CD4-positive, alpha-beta T cell (primary cell): ENCODE measurements at places on chromosomes 7 and 10.

DNA sequence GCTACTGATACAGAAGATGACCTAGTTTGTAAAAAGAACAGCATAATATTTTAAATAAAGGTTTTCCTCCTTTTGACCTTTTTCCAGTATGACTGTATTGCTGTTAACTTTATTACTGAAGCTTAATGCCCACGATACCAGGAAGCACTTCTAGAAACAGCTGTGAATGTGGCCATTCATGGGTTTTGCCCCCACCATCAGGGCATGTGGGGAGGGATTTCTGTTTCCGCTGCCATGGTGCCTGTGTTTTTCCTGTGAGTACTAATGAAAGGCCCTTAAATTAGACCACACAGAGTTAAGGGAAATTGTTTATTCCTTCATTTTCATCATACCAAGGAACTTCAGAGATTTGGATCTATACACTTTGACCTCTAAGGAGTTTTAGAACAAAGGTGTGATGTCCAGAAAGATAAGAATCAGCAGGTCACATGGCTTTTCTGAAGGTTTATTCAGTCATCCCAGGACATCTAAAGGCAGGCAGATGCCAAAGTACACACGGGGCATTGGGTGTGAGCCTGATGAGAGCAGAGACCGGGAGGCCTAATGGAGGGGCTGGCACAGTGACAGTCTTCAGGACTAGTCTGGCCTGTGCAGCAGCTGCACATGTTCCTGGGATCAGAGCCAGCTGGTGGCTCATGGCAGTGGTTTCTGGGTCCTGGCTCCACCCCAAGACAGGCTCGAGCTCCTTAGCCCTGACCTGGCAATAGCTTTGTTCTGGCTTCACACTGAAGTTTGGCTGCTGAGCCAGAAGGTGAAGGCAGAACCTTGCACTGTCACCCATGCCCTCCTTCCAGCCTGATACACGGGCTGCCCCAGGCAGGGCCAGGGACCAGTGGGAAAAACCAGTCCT is 190.9 kb downstream of the REEP3 start:
- DNase-seq = no peak

- no peak for DNase-seq
Measured at GRCh38 chr10:26855186-26855585, 5.6 kb downstream of the ABI1 start.

DNA sequence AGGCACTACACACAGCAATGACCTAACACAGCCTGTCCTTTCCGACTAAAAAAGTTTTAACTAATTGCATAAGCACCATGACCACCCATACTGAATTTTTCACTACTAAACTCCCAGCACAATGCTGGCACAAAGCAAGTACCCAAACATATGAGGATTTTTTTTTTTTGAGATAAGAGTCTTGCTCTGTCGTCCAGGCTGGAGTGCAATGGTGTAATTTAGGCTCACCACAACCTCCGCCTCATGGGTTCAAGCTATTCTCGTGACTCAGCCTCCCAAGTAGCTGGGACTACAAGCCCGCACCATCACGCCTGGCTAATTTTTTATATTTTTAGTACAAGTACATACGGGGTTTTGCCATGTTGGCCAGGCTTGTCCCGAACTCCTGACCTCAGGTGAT is 5.1 kb downstream of the UBE2H start:
- no peak for DNase-seq

- DNase-seq = no peak
Measured at GRCh38 chr10:113252650-113253618, 299.9 kb upstream of the HABP2 start.

DNA sequence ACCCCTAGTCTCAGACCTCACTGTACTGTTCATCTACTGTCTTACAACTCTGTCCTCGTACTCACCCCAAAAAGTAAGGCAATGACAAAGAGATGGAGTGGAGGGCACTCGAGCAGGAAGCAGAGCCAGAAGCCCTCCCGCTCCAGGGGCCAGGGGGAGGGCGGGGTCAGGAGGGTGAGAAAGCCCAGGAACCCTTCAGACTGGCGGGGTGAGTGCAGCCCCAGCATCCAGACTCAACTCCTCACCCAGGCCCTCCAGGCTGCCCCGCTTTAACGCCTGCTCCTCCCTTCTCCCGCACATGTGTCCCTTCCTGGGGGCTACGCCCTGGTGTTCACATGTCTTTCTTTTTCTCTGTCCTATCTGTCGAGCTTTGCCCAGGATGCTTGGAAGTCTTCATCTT is 66.1 kb downstream of the CALML3 start:
- no peak for DNase-seq

- no peak for DNase-seq
Measured at GRCh38 chr7:153443032-153443701, 609.0 kb upstream of the DPP6 start.

DNA sequence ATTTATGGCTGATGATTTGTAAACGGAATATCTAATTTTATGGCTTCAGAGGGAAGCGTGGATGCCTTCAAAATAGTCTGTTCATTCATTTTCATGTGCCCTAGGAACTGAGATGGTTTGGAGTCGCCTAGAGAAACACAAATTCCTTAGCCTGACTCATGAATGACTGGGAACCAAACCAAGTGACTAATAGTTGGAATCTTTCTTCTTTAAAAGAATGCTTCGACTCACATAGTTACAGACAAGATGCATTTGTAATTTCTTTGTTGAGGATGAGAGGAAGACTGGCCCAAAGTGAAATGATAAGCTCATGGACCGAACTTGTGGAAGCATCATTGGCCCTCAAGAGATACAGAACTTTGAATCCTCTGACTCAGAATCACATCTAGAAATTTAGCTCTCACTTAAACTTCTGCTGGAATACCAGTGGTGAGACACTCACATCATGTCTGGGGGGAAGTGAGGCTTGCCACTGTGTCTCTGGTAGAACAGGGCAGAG is 1107.2 kb downstream of the NRG3 start:
- no peak for DNase-seq

DNA sequence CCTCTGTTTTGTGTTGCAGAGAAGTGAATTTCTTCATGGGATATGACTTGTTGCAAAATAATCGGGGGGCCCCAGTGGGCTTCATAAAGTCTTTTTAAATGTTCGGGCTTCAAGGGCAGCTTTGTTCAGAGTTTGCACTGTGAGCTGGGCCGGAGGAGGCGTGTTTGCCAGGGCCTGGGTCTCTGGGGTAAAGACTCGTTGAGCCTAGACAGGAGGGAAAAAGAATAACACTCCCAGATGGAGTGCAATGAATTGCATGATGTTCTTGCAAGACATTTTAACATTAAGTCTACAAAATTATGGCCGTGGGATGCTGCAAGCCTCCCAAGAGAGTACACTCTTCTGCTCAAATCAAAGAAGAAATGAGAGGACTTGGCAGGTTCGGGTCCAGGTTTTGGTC is 23.6 kb downstream of the BMPER start:
- no peak for DNase-seq

DNA sequence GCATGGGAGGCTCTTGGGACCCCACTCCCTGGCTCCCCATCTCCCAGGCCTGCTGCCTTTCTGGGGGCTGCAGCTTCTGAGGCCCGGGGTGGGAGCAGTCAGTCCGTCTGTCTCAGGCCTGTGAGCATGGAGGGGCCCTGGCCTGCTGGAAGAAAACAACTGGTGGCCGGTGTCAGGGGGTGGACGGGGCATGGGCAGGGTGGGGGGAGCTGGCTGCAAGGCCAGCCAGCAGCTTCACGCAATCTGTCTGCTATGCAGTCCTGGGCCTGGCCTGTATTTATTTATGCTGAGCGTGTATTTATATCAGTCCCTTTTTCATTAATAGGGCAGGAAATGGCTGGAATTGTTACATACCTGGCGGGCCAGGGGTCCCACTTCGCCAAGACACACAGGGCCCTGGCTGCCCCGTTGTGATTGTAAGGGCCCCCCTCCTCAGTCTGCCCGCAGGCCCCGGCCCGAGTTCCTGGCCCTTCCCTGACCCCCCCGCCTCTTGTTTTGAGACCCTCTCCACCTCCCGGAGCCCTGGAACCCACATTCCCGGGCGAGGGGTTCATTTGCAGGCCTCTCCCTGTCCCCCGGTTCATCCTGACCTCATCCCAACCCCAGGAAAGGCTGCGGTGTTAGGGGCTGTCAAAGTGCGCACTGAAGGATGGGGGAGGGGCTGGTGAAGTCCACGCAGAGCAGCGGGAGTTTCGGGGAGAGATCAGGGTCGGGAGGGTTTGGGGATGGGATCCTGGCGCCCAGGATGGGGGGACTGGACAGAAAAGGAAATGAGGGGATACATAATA is 8.2 kb downstream of the TMEM270 start:
- DNase-seq = no peak

DNA sequence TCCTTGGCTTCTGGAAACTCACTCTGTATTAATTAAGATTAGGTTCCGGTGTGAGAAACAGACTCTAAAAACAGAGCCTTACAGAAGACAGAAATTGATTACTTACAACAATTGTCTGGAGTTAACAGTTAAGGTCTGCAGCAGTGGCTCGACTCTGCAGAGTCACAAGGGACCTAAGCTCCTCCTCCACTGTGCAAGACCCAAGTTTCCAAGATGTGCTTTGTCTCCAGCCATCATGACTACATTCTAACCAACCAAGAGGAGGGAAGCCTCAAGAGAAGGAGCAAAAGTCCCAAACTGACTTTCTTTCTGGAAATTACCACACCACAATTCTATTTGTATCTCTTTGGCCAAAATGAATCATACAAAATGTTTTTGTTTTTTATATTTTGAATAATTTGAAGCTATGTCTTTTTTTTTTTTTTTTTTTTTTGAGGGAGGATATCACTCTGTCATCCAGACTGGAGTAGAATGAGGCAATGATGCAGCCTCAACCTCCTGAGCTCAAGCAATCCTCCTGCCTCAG is 14.2 kb upstream of the ODAD2 start:
- DNase-seq = no peak

DNA sequence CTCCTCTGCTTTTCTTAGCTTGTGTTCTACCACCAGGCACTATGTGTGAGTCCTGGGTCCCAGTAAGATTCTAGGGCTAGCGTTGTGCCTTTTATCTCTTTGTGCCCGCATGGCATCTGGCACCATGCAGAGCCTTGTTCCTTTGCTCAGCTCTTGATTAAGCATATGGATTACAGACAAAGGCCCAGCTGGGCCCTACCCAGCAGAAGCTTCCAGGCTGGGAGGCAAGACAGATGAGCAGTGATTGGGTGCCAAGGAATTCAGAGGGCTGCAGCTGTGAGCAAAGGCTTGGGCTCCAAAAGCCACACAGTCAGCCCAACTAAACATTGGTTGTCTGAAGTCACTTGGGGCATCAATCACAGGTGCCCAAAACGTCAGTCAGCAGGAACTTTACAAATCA is 2.0 kb downstream of the ACSM6 start:
- DNase-seq = no peak

GRCh38 chr7:128422842-128423241 is 13.1 kb upstream of the IMPDH1 start:
- DNase-seq = no peak

- no peak for DNase-seq
Measured at GRCh38 chr7:150412518-150413488, 33.7 kb downstream of the ZNF775 start.

DNA sequence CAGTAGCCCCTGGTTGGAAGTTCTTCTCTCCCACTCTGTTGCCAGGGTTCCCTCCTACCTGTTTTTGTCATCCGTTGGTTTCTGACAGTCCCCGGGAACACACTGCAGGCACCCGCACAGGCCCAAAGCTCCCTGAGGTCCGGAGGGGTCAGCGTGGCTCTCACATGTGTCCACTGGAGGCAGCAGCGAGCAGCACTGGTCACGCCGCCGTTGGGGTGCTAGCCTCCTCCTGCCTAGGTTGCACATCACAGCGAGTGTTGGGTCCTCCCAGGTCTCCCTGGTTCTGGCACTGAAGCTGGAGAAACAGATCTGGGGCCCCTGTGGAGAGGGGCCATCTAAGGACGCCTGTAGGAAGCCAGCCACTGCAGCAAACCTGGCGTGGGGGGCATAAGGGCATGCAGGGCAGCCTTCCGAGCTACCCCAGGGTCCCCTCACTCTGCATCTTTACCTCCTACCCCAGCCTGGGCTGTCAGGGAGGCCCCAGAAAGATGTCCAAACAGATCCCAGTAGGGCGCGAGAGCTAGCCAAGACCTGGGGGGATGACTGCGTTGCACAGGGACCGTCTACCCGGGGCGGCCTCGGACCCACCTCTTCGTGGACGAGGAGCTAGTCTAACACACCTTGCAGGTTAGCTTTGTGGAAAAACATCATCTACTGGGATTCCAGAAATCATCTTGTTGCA is 28.9 kb downstream of the LRRC27 start:
- no peak for DNase-seq

DNA sequence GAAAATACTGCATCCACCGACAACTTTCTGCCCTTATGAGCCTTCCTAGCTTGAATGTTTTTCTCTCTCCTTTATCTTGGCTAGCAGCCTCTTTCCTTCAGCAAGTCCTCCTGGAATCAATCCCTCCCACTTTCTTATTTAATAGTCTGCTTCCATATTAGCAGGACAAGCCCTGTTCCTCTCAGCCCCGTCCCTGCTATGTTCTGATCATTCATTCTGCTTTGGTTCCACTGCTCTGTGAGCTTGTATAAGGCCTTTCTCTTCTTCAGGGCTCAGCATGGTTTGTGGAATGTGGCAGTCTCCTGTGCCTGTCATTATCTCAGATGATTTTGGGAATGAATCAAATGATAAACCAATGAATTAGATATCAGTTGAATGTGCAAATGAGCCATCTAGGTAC is 420.1 kb downstream of the DPP6 start:
- DNase-seq = no peak

DNA sequence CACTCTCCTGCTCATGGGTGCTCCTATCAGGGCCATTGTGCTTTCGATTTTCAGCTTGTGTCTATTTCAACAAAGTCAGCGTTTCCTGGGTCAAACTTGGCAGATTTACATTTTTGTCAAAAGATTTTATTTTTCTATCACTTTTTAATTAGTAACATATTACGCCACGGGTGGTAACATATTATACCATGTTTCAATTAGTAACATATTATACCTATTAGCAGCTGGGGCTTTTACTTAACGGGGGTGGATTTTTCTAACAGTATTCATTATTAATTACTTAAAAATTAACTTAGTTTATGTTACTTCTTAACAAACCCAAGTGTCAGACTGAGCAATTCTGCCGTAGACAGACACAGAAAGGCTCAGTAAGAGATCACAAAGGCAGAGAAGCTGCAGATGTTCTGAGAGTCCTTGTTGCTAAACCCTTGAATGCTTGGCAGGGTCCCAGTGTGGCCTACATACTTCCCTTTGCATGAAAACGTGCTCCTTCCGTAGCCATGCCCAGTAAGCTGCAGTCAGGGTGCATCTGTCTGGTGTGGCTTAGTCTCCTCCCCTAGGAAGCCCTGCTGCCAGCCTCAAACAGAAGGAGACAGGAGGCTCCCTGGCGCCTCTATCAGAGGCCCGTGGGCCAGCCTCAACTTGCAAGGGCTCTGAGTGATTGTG is 263.1 kb upstream of the CXCL12 start:
- no peak for DNase-seq

DNA sequence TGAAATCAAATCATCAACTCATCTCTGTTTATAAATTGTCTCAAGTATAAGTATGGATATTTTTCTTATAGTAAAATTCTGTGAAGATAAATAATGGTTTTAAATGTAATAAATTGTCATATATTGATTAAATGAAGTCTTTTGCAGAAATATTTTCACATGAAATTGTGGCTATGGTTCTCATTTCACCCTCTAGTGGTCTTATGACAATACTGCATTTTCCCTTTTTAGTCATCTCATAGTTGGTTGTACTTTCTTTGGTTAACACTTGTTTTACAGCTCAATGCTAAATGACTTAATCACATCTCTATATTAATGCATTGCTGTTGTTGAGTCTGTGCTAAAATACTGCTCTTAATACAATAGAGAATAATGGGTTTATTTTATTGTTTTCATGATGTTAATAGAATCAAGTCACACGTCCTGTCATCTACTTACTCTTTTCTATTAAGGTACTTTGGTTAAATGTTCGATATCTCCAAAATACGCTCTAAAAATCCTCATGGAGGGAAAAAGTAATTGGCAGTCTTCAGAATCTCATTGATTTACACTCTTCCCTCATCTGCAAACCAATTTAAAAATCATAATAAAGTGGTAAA is 38.0 kb upstream of the CACNA2D1 start:
- DNase-seq = no peak
